ENCODE measurements at places on chromosomes 12 and 14. TPM values are rescaled to one million over a fixed set of nuclear protein-coding genes. Genes with fewer than 3 reads are reported as not detected.

The TAS2R9 gene
- total RNA-seq = not detected

The ENDOU gene
- total RNA-seq = not detected

The SERPINA9 gene
- total RNA-seq = not detected

DNA sequence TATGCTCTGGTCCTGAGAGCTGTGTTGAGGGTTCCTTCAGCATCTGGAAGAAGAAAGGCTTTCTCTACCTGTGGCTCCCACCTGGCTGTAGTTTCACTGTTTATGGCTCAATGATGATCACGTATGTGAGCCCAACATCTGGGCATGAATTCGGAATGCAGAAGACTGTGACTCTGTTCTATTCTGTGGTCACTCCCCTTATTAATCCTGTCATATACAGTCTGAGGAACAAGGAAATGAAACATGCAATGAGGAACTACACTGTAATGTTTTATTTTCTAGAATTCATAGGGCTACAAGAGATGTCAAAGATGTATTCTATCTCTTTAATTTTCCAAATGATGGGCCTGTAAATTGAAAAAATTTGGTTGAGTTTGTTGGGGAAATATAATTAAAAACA lies 10.8 kb upstream of the OR11G2 start:
- DNase-seq = no peak

DNA sequence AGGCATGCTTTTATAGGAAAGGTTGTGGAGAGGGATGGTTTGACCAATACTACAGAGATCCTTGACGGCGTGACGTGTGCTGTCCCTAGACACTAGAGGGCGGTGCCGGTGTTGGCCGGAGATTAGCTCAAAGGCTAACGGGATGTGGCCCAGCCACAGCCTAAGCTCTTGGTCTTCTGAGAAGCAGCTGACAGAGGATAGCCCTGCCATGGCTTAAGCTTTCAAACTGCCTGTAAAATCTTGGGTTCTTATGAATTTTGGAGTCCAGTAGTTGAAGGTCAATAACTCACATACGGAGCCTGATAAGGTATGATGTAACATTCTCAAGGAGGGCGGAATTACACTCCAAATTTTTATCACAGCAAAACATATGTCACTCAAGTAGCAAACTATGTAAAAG lies 515.7 kb upstream of the ATXN7L3B start:
- DNase-seq = peak; percentile 63

DNA sequence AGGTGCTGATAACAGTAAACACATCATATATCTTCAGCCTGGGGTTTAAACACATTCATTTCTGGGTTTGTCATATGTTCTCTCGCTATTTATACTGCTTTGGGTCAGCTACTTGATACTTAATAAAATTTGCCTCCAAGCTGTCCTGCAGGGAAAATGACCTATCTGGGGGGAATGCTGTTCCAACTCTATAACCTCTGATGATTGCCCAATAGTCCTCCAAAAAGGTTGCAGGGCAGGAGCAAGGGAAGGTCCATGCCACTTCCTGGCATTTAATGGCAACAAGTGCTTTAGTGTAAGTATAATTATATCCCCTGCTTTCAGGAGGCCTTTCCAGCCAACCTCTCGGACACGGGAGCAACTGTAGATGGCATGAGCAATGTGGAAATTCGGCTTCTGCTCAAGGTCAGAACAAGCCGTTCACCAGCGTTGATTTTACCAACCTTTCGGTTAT lies 198.0 kb upstream of the EEA1 start:
- DNase-seq = no peak

GRCh38 chr14:91536327-91536726 lies 26.2 kb upstream of the PPP4R3A start:
- DNase-seq = no peak

- no peak for DNase-seq
These were observed 6.1 kb downstream of the ABCD2 start for GRCh38 chr12:39613525-39613924.

DNA sequence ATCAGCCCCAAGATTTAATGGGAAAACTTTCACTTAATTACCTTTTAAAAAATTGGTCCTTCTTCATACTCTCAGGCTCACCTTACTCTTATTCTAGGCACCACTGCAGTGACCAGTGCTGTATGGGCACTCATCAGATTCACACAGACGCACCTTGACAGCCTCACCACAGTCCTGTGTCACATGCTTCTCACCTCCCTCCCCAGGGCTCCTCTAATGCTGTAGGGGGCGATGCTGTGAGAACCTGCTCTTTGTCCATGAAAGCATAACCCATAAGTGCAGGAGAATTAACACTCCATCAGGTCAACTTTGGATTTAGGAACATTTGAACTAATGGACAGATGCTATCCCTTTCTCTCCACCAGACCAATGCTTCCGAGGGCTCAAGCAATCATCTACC lies 13.9 kb upstream of the PPP4R3A start:
- DNase-seq = no peak

GRCh38 chr14:33617154-33617553 lies 333.7 kb downstream of the EGLN3 start:
- DNase-seq = no peak
